ENCODE measurements at places on chromosomes 7 and 10.

DNA sequence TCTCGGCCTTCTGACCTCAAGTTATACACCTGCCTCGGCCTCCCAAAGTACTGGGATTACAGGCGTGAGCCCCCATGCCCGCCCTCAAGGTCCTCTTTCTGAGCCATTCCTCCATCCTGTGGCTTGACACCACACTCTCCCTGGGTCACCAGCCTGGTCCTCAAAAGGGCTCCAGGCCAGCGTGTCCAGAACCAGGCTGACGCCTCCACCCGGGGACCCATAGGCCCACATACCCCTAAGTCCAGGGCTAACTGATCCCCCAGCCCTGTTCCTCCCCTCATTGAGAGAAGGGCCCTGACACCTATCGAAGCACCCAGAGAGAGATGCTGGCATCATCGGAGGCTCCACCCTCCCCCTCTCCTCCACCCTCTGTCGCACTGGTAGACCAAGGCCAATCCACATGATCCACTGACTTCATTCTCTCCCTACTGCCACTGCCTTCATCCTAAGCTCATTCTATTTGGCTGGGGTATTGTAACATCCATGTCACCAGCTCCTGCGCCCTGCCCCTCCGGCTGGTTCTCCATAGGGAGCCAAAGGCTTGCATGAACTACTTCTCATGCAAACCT is 46.7 kb downstream of the TMEM270 start:
- DNase-seq: no peak

DNA sequence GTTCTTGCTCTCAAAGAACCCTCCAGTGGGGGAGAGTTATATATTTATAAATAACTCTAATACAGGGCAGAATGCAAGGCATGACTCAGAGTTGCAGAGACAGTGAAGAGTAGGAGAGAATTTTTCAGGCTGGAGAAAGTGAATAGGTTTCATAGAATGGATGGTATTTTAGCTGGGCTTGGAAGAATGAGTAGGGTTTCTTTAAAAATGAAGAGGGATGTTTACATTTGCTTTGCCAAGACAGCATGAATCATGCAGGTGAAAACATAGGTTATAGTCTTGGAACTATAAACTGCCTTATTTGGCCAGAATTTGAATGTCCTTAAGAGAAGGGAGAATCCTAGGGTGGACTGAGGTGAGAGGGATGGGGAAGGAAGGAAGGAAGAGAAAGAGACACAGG is 124.8 kb downstream of the CPED1 start:
- DNase-seq: no peak

- no peak for DNase-seq
Measured at GRCh38 chr7:115676080-115676479, 354.5 kb downstream of the TFEC start.

- no peak for DNase-seq
Measured at GRCh38 chr7:39432368-39432767, 133.8 kb upstream of the YAE1 start.

DNA sequence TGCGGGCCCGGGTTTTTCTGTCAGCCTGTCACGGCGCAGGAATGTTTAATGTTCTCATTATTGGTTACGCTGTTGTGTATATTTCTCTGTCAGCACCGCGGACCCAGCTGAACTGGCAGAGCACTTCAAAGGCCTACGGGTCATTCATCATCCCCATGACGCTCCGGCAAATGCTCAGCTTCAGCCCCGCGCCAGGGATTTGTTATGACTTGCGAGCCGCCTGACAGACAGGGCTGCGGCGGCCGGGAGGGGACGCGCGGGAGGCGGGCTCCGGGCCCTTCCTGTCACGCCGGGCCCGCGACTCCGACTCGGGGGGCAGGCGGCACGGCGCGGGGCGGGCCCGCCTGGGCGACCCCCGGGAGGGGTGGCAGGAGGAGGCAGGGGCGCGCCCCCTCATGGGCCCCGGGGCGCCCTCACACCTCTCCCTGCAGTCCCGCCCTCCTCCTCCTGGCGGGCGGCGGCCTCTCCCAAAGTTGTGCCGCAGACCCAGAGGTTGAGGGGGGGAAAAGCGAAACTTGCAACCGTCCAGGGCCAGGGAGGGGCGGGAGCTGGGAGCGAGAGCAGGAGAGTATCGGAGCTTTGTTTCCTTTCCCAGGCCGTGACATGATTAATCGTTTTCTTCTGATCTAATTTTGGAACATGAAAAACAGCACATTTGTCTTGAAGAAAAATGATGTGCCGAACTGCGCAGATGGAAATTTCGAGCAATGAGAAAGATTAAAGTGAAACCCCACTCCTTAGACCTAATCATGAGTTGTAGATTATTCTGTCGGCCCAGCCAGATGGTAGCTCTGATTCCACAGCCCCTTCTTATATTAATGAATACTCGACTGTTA is 59.3 kb upstream of the COMTD1 start:
- DNase-seq: peak; percentile 64

DNA sequence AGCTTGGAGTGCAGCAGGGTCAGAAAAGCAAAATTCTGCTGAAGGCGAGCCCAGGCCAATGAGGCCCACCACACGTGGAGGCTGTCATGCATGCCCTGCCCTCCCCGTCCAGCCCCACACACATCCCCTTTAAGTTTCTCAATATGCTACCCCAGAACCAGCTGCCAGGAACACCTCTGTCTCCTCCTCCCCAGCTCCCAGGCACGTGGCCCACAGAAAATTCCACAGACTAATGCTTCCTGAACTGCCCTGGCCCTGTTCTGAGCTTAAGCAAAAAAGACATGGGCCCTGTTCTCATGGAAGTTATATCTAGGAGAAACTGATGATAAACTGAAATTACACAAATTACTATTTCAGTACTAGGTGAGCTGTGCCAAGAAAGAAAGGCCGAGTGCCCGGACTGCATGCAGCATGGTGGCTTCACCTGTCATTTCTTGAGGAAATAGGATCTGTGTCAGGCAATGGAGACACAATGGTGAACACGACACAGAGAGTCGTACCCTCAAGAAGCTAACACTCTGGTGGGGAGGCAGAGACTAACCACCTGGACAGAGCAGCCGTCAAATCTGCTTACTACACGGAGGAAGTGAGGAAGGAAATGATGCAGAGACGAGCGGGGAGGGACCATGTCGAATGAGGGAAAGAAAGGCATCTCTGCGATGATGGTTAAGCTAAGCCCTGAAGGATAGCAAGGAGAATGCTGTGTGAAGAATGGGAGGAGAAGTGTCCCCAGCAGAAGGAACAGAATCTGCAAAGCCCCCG is 44.5 kb downstream of the PODXL start:
- DNase-seq: no peak

DNA sequence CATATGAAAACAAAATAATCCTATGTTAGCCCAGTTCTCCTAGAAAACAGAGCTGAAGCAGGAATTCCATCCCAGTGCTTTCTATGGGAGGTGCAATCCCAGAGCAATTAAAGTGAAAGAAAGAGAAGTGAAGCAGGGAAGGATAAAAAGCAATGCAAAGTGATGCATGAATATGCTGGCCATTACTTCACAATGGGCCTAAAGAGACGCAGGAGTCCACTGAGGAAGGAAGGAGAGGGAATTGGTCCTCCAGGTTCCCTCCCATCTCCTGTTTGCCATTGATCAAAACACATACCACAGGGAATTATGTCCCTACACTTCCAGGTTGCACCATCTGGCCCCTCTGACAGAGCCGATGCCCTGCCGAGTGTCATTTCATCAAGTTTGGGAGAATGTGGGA is 392.2 kb upstream of the NFE2L3 start:
- no peak for DNase-seq

DNA sequence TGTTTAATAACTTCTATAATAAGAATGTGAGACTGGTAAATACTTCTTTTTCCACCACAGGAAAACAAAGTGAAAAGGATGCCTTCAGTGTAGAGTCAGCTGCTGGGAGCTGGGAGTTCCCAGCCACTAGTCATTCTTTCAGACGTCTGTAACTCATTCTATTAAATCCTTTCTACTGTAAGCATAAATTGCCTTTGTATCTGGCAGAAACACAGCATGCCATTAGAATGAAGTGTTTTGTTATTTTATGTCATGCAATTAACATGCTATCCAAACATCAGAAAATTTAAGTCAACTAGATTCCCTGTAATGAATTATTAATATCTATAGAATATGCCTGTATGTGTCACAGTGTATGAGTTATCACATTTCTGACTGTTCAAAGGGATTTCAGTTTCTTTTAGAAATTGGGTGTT is 14.3 kb downstream of the BPGM start:
- no peak for DNase-seq

DNA sequence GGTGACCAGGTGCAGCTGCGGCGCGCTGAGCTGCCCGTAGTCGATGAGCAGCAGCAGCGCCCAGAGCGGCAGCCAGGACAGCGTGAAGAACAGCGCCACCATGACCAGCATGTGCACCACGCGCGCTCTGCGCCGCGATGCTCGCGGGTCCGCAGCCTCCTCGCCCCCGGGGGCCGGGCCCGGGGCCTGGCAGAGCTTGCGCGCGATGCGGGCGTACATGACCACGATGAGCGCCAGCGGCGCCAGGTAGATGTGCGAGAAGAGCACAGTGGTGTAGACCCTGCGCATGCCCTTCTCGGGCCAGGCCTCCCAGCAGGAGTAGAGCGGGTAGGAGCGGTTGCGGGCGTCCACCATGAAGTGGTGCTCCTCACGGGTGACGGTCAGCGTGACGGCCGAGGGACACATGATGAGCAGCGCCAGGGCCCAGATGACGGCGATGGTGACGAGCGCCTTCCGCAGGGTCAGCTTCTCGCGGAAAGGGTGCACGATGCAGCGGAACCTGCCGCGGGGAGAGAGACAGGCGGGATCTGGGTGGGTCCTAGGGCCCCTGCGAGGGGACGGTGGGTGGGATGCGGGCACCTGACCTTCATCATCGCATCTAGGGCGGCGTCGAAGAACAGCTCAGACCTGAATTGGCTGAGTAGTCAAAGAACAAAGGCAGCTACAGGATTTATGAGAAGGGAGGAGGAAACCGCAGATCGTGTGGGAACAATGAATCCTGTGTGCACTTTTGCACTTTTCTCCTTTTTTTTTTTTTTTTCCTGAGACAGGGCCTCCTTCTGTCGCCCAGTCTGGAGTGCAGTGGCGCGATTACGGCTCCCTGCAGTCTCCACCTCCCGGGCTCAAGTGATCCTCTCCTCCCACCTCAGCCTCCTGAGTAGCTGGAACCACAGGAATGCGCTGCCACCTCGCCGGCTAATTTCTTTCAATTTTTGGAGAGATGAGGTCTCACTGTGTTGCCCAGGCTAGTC is 22.4 kb upstream of the PPA1 start:
- no peak for DNase-seq

GRCh38 chr7:132377015-132377414 is 199.3 kb downstream of the PLXNA4 start:
- no peak for DNase-seq

- no peak for DNase-seq
Measured at GRCh38 chr7:152511736-152512135, 75.9 kb upstream of the KMT2C start.

DNA sequence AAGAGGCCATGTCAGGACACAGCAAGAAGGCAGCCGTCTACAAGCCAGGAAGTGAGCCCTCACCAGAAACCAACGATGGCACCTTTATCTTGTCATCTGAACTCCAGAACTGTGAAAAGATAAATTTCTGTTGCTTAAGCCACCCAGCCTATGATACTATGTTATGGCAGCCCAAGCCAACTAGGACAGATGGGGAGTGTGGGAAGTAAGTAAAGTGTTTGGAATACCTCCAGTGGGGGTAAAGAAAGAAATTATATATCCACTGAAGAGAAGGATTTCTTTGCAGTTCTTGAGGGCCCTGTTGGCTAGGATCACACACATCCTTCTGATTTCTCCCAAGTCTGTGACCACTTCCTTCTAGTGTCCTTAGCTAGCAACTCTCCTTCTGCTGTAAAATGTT is 384.4 kb downstream of the TNS3 start:
- no peak for DNase-seq

DNA sequence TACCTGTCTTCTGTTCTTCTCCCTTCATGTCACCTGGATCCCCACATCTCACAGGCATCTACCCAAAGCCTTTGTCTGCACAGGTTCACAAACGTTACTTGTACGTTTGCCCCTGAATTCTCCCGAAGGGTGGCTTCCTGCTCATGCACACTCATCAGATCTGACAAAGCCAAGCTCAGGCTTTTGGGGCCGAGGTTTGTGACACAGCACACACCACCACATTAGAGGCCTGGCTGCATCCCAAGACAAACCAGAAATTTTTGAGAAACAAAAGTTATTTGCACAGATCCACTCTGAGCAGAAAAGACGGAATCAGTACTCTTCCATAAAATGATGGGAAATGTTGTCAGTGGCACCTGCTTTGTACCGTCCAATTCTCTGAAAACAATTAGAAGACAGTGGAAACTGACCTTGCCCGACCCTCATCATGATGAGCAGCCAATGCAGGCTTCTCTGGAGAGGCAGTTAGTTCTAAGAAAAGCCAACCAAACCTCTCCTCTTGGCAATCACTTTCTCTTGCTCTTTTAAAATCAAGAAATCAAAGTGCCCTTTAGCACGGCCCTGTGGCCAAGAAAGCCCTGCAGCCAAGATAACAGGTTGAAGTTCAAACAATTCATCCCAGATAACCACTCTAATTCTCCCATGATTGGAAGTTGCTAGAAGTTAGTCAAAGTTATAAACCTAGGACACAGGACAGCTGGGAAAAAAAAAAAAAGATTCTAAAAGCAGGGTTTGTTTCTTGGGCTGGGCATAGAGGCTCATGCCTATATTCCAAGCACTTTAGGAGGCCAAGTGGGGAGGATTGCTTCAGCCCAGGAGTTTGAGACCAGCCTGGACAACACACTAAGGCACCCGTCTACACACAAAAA is 13.6 kb upstream of the SVIL start:
- DNase-seq: no peak

DNA sequence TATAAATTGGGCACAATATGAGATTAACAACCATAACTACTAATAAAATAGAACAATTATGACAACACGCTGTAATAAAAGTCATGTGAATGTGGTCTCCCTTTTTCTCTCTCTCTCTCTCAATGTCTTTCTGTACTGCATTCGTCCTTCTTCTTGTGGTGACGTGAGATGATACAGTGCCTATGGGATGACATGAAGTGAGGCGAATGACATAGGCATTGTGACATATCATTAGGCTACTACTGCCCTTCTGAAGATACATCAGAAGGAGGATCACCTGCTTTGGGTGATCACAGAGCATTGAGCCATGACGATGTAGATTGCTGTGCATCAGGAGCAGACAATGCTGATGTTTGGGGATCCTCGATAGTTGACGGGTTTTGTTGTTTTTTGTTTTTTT is 171.6 kb downstream of the HERPUD2 start:
- no peak for DNase-seq

DNA sequence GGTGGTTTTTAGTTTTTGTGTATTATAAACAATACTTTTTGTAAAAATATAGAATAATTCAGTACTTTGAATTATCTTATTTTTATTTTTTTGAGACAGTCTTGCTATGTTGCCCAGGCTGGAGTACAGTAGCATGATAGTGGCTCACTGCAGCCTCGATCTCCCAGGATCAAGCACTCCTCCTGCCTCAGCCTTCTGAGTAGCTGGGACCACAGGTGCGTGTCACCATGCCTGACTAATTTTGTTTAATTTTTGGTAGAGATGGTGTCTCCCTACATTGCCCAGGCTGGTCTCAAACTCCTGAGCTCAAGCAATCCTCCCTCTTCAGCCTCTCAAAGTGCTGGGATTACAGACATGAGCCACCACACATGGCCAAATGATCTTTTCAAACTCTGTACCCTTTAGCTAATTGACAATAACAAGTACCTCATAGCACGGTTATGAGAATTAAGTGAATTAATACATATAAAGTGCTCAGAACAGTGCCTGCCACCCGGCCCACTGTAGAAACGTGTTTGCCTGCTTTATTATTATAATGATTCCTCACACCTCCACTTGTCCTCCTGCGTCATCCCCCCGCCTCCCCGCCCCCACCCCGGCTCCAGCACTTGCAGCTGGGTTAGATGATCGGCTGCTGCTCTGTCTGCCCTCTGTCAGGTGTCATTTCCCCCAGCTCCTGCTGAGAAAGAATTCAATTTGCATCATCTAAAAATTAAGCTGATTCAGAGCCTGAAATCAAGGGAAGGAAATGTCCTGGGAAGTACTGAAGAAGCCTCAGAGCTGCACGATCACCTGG is 53.6 kb upstream of the NRF1 start:
- DNase-seq: no peak

All from stimulated activated CD4-positive, alpha-beta T cell treated with anti-CD3 and anti-CD28 coated beads, Interleukin-12 subunit alpha, Interleukin-12 subunit beta, amount 100 ng/mL, for 48 hours (primary cell).